Activated naive CD8-positive, alpha-beta T cell treated with anti-CD3 and anti-CD28 coated beads for 36 hours (primary cell): ENCODE measurements at places on chromosomes 11 and 22.

DNA sequence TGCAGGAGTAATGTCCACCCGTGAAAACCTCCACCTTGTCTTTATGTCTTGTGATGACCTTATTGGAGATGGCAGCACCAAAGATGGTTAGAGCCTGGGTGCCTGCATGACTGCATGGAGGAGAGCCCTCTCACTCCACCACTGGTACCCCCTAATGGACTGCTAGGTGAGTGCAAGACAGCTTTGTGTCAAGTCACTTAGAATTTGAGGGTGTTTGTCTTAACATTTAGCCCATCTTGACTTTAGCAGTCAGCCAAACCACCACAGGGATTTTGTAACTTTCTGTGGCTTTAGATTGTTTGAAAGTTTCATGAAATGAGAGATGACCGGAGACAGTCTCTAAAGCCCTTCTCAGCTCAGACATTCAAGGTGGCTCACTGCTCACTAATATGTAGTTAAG is 232.9 kb upstream of the NCAM1 start:
- H3K4me3 ChIP-seq: no peak overlapping the region
- no peaks in the 10 kb centered on the region for H3K36me3 ChIP-seq
- H3K27me3 ChIP-seq: no peaks in the 10 kb centered on the region
- H3K4me1 ChIP-seq: no peaks in the 10 kb centered on the region
- H3K27ac ChIP-seq: no peak overlapping the region
- no peak for DNase-seq

GRCh38 chr11:91926965-91927364 is 297.7 kb upstream of the FAT3 start:
- H3K27me3 ChIP-seq: no peaks in the 10 kb centered on the region
- no peak overlapping the region for H3K4me3 ChIP-seq
- H3K4me1 ChIP-seq: no peaks in the 10 kb centered on the region
- no peaks in the 10 kb centered on the region for H3K36me3 ChIP-seq
- DNase-seq: no peak
- no peak overlapping the region for H3K27ac ChIP-seq

DNA sequence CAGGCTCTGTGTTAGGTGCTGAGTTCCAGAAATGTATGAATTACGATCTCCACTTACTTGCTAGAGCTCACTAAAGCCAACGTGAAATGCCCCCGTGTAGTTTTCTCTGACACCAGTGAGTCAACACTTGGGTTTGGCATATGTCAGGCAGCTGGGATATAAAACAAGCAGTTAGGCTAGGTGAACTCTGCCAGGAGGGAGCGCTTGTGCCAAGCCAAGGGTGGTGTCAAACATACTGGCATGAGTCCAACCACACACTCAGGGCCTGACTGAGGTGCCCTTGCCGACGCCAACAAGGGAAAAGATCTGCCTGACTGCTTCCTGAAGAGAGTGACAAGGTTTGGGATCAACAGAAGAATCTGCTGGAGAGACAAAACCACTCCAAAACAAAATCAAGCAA is 167.8 kb upstream of the NARS2 start:
- DNase-seq: no peak
- H3K27ac ChIP-seq: no peak overlapping the region
- H3K27me3 ChIP-seq: peaks cover 8% of the 10 kb centered on the region
- H3K36me3 ChIP-seq: no peaks in the 10 kb centered on the region

GRCh38 chr11:104120493-104121137 is 43.3 kb downstream of the PDGFD start:
- no peak overlapping the region for H3K4me3 ChIP-seq
- no peak overlapping the region for H3K27ac ChIP-seq
- DNase-seq: no peak
- no peaks in the 10 kb centered on the region for H3K36me3 ChIP-seq
- peaks cover 3% of the 10 kb centered on the region for H3K27me3 ChIP-seq

- H3K4me3 ChIP-seq: no peak overlapping the region
- H3K27ac ChIP-seq: no peak overlapping the region
- no peaks in the 10 kb centered on the region for H3K27me3 ChIP-seq
- no peaks in the 10 kb centered on the region for H3K36me3 ChIP-seq
Measured at GRCh38 chr11:24661331-24661730, 164.5 kb downstream of the LUZP2 start.

GRCh38 chr11:123116486-123116885 is 54.5 kb upstream of the HSPA8 start:
- H3K4me3 ChIP-seq: no peak overlapping the region
- H3K27me3 ChIP-seq: peaks cover 7% of the 10 kb centered on the region
- no peak for DNase-seq
- H3K36me3 ChIP-seq: no peaks in the 10 kb centered on the region

DNA sequence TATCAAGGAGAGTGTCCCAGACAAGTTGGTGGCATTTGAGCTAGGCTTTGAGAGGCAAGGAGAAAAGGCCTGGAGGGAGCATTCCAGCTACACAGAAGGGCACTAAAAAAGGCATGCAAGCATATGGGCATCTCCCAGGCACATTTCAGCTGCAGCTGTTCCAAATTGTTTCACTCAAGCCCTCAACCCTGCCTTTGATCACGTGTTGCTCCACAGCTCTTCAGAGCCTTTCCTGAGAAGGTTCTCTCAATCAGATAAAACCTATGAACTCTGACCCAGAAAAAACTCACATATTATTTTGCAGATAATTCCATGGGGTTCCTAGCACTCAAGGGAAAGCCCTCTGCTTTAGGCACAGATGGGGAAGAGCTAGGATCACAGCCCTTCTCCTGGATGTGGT is 24.4 kb upstream of the HSPA8 start:
- no peaks in the 10 kb centered on the region for H3K27me3 ChIP-seq
- DNase-seq: no peak
- peaks cover 7% of the 10 kb centered on the region for H3K36me3 ChIP-seq
- H3K4me1 ChIP-seq: peaks cover 31% of the 10 kb centered on the region

DNA sequence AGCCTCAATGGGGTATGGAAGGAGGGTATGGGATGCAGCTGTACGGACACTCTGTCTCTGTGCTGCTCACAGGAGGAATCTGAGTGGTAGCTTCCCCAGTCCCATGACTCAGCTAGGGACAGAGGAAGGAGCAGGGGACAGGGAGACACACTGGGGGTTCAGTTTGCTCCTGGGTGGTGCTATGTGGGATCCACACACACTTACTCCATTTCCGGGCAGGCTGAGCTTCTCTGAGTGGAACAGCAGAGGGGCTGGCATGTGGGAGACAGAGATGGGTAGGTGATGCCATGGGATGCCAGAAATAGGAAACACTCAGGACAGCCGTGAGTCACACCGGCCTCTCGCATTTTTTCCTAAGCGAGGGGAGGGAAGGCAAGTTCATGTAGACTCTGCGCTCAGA is 59.2 kb upstream of the KIRREL3 start:
- H3K27me3 ChIP-seq: peaks cover 4% of the 10 kb centered on the region
- H3K4me1 ChIP-seq: no peaks in the 10 kb centered on the region
- DNase-seq: no peak
- H3K4me3 ChIP-seq: no peak overlapping the region

DNA sequence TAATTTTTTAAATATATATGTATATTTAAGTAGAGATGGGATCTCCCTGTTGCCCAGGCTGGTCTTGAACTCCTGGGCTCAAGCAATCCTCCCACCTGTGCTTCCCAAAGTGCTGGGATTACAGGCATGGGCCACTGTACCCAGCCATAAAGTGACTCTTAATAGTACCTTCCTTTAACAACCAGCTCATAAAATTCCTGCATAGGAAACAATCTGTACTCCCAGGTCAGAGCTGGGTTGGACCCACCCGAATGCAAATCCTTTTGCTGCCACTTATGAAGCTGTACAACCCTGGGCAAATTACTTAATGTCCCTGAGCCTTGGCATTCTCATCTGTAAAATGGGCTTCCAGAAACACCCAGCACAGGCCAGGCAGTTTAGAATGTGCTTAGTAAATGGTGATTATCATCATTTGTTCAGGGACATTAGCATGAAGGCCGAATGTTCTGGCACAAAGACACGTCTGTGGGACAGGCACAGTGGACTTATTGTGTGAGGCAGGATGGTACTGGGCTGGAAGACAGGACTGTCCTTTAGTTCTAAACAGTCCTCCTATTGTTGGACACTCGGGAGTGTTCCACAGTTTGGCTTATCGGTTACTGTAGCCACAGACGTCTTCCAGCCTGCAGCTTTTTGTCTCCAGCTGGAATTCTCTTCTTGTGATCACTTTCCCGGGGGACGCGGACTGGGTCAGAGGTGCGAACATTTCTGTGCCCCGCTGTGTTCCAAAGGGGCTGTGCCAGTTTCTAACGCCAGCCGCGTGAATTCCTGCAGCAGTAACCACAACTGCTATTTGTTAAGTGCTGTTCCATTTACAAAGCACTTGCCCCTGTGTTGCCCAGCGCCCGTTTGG is 6.0 kb downstream of the PDXP start:
- peaks cover 9% of the 10 kb centered on the region for H3K36me3 ChIP-seq
- DNase-seq: no peak
- peaks cover 32% of the 10 kb centered on the region for H3K4me1 ChIP-seq
- H3K27ac ChIP-seq: no peak overlapping the region
- H3K4me3 ChIP-seq: no peak overlapping the region

GRCh38 chr11:19432370-19433061 is 191.8 kb upstream of the E2F8 start:
- peaks cover 36% of the 10 kb centered on the region for H3K27me3 ChIP-seq
- H3K4me3 ChIP-seq: no peak overlapping the region
- H3K36me3 ChIP-seq: no peaks in the 10 kb centered on the region
- H3K4me1 ChIP-seq: no peaks in the 10 kb centered on the region
- no peak overlapping the region for H3K27ac ChIP-seq
- no peak for DNase-seq

GRCh38 chr11:125313271-125314219 is 149.0 kb downstream of the PKNOX2 start:
- no peak overlapping the region for H3K4me3 ChIP-seq
- no peak overlapping the region for H3K27ac ChIP-seq
- H3K36me3 ChIP-seq: no peaks in the 10 kb centered on the region
- DNase-seq: no peak
- no peaks in the 10 kb centered on the region for H3K4me1 ChIP-seq

DNA sequence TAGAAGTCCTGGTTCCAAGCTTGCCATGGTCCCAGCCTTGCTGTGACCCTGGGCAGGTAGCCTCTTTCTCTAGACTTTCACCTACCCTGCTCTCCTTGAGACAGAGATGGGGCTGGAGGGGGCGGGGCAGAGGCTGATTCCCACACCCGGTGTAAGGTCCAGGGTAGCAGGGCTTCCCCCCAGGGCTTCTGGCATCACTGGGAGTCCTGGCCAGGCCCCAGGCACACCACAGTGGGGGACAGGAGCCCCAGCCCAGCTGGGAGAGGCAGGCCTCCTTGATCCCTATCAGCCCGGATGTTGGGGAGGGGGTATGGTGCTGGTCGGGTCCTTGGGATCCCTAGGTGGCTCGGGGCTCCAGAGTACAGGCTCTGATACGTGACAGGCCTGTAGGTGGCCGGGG is 1.7 kb upstream of the NUDT8 start:
- H3K4me3 ChIP-seq: no peak overlapping the region
- H3K36me3 ChIP-seq: peaks cover 2% of the 10 kb centered on the region
- no peak overlapping the region for H3K27ac ChIP-seq
- peaks cover 6% of the 10 kb centered on the region for H3K4me1 ChIP-seq
- no peaks in the 10 kb centered on the region for H3K27me3 ChIP-seq
- DNase-seq: no peak

- H3K4me3 ChIP-seq: no peak overlapping the region
- H3K27me3 ChIP-seq: no peaks in the 10 kb centered on the region
- H3K36me3 ChIP-seq: no peaks in the 10 kb centered on the region
- DNase-seq: no peak
- H3K4me1 ChIP-seq: no peaks in the 10 kb centered on the region
Measured at GRCh38 chr11:16321148-16321547, 35.2 kb downstream of the SOX6 start.

GRCh38 chr22:25869771-25870170 is 127.8 kb downstream of the MYO18B start:
- no peaks in the 10 kb centered on the region for H3K4me1 ChIP-seq
- H3K27ac ChIP-seq: no peak overlapping the region
- no peaks in the 10 kb centered on the region for H3K36me3 ChIP-seq
- no peak overlapping the region for H3K4me3 ChIP-seq

DNA sequence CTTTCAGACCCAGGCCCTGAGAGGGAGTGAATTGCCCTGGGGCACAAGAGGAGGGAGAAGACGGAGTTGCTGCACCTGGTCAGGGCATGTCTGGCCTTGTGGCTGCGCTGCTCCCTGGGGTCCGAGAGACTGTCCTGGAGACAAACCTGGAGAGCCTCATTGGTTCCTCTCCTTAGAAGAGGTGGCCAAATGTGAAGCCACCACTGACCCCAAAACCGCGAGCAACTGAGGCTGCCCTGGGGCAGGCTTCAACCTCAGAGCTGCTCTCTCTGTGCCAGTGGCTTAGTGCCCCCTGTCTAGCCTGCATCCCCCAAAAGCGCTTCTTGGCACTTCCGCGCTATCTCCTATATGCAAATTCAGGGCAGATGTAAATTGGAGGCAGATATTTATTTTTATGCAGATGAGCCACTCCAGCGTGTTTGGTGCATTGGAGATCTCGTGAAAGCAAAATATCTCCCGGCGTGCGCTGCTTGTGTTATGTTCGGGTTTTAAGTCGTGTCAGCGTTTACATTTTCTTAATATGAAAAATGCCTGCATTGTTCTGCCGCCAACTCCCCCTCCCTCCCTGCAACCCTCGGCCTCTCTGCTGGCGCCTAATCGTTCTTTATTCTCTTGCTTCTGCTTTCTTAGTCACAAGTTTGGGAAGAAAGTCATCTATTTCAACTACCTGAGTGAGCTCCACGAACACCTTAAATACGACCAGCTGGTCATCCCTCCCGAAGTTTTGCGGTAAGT is 69.5 kb downstream of the ARHGAP8 start:
- H3K36me3 ChIP-seq: no peaks in the 10 kb centered on the region
- H3K27me3 ChIP-seq: peaks cover 3% of the 10 kb centered on the region
- no peaks in the 10 kb centered on the region for H3K4me1 ChIP-seq
- H3K4me3 ChIP-seq: no peak overlapping the region

GRCh38 chr11:10287140-10287539 is 6.9 kb downstream of the SBF2 start:
- H3K4me1 ChIP-seq: peaks cover 16% of the 10 kb centered on the region
- no peak overlapping the region for H3K4me3 ChIP-seq
- no peaks in the 10 kb centered on the region for H3K36me3 ChIP-seq
- H3K27me3 ChIP-seq: peaks cover 1% of the 10 kb centered on the region
- no peak overlapping the region for H3K27ac ChIP-seq
- DNase-seq: no peak

DNA sequence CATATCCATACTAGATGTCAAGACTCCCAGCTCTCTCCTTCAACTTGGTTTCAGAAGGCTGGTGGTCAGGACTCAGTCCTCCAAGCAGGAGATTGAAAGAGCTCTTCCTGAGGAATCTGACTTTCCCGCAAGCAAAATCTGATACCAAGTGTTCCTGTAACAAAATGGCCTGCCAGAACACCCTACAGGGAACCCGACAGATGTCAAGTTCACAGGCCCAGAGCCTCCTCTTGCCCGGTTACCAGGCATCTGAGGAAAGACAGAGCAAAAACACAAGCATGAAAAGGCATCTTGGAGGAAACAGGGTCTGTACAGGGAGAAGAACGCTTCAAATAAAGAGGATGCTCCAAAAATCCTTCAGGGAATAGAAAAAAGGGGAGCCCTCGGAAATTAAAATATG is 8.7 kb upstream of the KCNJ5 start:
- no peaks in the 10 kb centered on the region for H3K4me1 ChIP-seq
- no peak overlapping the region for H3K4me3 ChIP-seq
- H3K27me3 ChIP-seq: peaks cover 39% of the 10 kb centered on the region
- no peak for DNase-seq

DNA sequence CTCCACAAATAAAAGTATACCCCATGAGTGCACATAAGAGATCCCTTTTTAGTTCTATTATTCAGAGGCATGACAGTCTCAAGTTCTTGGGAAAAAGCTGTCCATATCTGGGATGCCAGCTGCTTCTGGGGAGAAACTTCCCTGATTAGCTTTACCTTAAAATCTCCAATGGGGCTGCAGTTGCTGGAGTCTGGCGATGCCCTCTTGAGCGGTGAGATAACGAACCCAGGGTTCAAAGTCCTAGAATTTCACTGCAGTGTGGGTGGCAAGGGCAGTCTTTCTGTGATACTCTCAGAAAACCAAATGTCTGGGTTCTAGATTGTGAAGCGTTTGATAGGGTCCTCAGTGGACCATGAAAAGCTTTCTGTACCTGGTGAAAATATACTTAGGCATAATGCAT is 7.4 kb upstream of the PRR33 start:
- peaks cover 12% of the 10 kb centered on the region for H3K27me3 ChIP-seq
- H3K4me3 ChIP-seq: no peak overlapping the region
